ENCODE measurements at places on chromosomes 3 and 15.

DNA sequence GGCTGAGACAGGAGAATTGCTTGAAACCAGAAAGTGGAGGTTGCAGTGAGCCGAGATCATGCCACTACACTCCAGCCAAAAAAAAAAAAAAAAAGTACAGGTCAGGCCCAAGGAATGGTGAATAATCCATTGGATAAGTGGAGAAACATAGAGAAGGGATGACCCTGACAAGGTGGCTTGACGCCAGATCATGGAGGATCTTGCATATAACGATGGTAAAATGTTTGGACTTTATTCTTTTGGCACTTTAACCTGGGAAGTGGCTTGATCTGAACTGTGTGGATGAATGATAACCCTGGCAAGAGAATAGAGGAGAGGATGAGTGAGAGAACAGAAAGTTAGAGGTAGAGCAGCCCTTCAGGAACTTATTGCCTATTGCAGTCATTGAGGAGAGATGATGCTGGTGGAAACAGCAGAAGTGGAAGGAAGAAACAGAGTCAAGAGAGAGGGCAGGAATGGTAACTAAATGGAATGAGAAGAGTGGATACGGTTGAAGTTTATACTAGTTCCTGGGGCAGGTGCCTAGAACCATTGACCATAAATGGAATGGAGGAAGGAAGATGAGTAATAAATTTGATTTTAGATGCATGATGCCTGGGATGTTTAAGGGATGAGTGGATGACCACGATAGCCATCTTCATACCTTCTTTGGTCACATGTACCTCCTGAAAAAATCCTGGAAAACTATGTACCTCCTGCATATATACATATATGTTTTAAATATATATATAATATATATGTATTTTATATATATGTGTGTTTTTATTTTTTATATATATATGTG lies 57.8 kb downstream of the BLM start:
- DNase-seq: no peak

DNA sequence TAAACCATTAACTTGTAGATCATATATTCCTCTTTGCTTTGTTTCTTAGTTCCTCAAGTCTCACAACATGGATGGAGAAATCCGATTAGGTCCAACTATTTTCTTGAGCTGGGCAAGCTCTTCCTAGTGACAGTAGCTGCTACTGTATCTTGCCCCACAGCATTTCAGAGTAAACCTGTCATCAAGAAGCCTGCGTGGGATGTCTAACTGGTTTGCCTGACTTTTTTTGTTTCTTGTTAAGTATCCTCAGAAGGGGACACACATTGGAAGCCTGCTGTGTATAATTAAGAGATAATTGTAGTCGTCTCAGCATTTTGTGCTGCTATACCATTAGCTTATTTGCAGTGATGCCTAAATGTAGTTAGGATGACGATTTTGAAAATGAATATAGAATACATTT lies 29.3 kb upstream of the STT3B start:
- no peak for DNase-seq

- no peak for DNase-seq
Observed at GRCh38 chr15:74369084-74369745, 1.8 kb upstream of the CYP11A1 start.

DNA sequence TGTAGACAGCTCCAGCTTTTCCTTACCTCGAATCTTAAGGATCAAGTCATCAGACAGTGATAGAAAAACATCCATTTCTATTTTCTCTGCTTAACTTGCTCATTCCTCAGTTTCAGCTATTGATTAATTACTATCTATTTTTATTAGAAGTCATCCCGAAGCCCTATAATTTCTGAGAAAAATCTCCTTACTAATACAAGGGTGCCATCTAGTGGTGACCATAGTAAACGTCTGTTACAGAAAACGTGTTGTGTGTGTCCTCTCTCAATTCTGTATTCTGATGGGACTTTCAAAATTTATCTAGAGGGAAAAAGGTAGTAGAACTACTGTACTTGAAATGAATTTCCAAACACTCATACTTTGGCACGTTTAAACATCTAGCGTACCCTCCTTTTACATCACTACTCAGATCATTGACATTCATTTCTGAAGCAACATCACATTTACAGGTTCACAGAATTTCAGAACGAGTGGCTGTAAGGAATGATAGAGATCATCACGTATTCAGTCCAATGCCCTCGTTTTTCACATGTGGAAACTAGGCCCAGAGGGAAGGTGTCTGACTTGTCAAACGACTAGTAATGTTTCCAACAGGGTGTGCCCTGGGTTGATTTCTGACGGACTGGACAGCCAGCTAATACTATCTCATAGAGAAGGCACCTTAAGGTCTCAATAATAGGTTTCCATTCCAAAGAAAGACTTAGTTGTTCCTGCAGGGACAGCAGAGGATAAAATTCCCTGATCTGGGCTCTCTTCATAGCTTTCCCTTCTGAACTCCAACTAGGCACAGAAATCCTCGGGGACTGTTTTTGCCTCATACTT lies 25.6 kb downstream of the HACD2 start:
- peak; percentile 48 for DNase-seq

DNA sequence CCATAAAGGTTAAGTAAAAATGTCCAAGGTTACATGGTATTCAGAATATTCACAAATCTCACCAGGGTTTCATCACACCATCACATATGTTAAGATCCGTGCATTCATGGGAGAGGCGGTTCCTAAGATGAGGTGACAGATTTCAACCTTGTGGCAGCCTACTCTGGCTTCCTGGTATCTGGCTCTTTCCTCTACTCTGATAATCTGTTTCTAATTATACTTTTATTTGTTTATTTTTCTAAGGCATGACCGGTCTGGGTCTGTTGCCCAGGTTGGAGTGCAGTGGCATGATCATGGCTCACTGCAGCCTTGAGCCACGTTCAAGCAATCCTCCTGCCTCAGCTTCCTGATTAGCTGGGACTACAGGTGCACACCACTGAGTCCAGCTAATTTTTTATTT lies 34.4 kb downstream of the RAF1 start:
- DNase-seq: peak; percentile 31

GRCh38 chr15:79539401-79539800 lies 107.3 kb downstream of the MINAR1 start:
- DNase-seq: no peak

DNA sequence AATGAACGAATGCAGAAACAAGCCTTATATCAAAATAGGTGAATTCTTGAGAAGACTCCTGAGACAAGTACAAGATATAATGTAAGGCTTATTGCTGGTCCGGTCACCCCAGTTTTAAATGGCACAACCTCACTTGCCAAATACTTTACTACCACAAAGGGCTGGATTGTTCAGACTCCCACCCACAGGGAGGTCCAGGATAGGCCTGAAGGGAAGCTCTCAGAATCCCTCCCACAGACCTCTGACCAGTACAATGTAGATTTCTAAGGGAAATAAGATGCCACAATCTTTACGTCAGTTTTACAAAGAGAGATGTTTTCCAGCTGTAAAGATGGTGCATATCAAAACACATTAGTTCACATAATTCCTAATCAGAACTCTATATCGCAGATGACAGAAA lies 577.7 kb upstream of the ADAMTS9 start:
- DNase-seq: no peak

DNA sequence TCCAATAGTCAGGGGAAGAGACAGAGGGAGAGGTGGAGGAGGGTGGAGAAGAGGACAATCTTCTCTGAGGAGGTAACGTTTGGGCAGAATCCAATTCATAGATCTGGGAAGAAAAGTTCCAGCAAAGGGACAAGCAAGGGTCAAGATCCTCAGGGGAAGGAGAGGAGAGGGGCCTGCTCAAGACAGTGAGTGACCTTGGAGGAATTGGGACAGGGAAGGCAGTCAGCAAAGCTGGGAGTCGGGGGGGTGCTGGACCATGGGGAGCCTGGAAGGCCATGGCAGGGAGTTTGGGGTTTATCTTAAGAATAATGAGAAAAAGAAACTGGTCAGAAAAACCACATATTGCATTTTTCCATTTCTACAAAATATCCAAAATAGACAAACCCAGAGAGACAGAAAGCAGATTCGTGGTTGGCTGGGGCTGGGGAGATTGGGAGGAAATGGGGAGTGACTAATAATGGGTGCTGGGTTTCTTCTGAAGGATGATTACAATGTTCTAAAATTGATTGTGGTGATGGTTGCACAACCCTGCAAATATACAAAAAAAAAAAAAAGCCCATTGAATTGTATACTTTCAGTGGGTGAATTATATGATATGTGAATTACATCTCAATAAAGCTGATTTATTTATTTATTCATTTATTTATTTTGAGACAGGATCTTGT lies 19.6 kb upstream of the SRP14 start:
- no peak for DNase-seq

DNA sequence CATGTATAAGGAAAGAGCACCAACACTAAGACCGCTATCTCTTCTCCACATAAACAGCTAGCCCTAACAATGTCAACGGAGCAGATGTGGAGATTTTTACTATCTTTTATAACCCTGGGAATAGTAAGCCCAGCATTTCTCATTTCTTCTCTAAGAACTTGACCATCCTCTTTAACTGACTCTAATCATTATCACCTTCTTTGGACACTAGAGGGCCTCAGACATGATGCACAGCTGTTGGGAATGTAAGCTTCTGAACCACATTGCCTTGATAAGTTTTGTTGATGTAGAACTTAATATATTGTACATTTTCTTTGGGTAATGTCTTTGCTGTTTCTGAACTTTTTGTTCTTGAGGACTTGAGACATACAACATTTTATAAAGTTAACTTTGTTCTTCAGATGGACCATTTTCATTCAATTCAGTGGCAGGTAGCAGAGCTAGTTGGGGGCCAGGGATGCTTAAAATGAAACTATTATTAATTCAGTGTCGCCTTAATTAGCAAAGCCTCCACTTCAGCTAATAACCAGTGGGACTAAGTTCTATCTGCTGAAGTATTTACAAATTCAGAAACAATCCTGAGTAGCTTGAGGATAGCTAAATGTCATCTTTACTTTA lies 9.6 kb upstream of the TAGLN3 start:
- peak; percentile 33 for DNase-seq

- DNase-seq: no peak
Observed at GRCh38 chr3:185489462-185489861, 9.4 kb downstream of the TMEM41A start.
